HT-29 (cell line): ENCODE measurements at places on chromosomes 6 and 20. TPM values are rescaled to one million over a fixed set of nuclear protein-coding genes. Genes with fewer than 3 reads are reported as not detected.

Gene SAMD5
- total RNA-seq, result 0.97 and 1.1 TPM in 2 replicates

GRCh38 chr6:135922174-135922573 lies 70.7 kb downstream of the PDE7B start:
- no peak for DNase-seq

Gene GHRH
- total RNA-seq, result not detected in 2 replicates

Gene RING1
- 36.1 and 37.2 TPM in 2 replicates for total RNA-seq

DNA sequence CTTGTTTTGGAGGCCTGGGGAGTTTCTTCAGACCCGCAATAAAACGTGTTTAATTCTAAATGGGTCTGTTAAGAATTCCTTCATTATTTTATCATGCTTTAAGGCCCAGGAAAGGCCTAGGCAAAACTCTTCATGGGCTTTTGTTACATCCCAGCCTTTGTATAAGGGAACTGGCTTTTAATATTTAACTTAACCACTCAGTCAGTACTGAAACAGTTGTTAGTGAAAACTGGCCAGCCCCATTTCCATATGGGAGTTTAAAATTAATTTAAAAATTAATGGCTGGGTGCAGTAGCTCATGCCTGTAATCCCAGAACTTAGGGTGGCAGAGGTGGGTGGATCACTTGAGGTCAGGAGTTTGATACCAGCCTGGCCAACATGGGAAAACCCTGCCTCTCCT lies 213.2 kb upstream of the FKBP1C start:
- DNase-seq, result no peak

DNA sequence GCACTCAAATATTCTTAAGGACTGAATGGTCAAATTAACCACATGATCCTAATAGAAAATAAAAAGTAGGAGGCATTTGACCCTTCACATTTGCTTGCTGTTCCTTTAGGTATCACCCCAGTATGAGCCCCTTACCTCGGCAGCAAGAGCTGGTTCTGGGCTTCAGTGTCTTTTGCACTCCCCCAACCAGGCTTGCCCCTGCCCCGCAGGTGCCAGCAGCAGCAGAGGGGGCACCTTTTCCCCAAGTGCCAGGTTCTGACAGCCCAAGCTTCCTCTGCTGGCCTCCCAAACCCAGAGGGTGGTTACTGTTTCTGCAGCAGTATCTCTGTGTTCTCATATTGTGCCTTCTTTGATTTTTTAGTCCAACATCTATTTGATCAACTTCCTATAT lies 23.2 kb downstream of the UBE2V1 start:
- no peak for DNase-seq

Gene USP49
- 2.0 and 2.9 TPM in 2 replicates for total RNA-seq
